Mesenchymal stem cell (in vitro differentiated cells and primary cell): ENCODE measurements at places on chromosomes 6 and 20.

DNA sequence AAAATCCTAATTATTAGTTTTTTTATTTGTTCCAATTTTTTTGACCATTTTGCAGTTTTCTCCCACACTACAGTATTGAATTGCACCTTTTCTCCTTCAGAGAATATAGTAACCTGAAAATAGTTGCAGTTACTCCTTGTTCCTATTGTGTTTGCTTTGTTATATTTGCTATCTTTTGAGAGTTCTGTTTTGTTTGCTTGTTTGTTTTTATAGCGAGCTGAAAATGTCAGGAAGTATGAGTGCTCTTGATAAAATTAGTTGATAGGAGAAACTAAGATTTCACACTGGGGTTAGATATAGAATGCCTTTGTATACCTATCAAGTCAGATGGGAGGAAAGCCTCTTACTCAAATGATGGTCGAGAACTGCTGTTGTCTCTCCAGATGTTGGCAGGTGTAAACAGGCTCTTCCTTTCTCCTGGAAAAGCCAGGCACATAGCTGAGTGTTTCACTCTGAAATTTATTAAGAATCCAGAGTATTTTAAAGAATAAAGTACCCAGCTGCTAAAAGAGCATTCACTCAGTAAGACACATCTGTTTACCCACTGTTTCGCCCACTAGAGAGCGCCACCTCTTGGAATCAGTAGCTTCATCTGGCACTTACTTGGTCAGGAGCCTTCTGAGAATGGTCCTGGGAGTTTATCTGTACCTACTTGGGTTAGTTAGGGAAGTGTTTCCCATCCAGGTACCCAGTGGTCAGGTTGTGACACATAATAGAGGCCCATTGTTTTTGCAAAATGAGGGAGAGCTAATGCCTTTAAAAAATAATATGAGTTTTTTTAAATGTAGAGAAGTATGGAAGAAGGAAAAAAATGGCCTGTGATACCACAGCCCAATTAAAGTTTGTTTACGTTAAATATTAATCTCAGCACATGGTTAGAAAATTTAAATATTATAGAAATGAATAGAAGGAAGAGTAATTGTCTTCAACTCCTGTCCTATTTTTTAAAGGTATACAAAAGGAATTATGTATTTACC, 11.2 kb downstream of the NT5DC1 start:
- DNase-seq: peak; percentile 52
- H3K36me3 ChIP-seq: peaks cover 15% of the 10 kb centered on the region
- H3K4me1 ChIP-seq: peaks cover 4% of the 10 kb centered on the region
- H3K27ac ChIP-seq: no peak overlapping the region
- H3K27me3 ChIP-seq: no peaks in the 10 kb centered on the region

- H3K27ac ChIP-seq: no peak overlapping the region
Measured at GRCh38 chr6:139003751-139004150, 15.7 kb upstream of the REPS1 start.

GRCh38 chr6:64672651-64673050, 1034.4 kb downstream of the EYS start:
- H3K4me3 ChIP-seq: no peak overlapping the region
- no peaks in the 10 kb centered on the region for H3K27me3 ChIP-seq
- H3K36me3 ChIP-seq: no peaks in the 10 kb centered on the region
- H3K4me1 ChIP-seq: no peaks in the 10 kb centered on the region

DNA sequence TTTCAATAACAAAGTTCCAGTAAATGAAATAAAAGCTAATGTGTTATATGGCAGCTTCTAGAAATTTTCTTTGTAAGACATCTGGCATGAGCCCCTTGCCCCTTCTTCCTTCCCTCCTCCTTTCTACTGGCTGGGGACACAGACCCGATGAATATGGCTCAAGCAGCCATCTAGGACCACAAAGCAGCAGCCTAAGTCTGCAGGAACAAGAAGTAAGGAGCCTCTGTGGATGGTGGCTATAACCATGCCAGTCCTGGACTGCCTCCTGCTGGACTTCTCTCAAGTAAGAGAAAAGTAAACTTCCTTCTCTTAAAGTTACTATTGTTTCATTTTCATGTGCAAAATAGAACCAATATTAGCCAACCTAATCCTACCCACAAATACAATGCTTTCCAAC, 114.9 kb upstream of the DST start:
- H3K36me3 ChIP-seq: peaks cover 7% of the 10 kb centered on the region
- H3K27me3 ChIP-seq: no peaks in the 10 kb centered on the region
- H3K4me3 ChIP-seq: no peak overlapping the region
- DNase-seq: peak; percentile 80
- peaks cover 16% of the 10 kb centered on the region for H3K4me1 ChIP-seq
- no peak overlapping the region for H3K27ac ChIP-seq

DNA sequence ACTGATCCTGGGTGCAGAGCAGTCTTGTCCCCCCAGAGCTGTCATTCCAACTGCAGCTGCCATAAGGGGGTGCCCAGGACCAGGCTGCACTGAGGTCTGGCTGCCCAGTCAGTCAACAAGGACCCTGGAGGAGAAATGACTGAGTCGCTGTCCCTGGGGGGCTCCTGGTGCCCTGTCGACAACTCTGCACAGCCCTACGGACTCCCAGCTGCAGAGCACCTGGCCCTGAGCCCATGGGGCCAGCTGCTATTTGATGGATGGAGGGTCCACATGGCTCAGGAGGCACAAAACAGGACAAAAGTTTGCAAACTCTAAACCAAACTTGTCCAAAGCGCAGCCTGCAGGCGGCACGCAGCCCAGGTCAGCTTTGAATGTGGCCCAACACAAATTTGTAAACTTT, 46.3 kb upstream of the RPS6KA2 start:
- no peaks in the 10 kb centered on the region for H3K36me3 ChIP-seq
- H3K4me3 ChIP-seq: no peak overlapping the region
- no peak for DNase-seq
- H3K4me1 ChIP-seq: no peaks in the 10 kb centered on the region

DNA sequence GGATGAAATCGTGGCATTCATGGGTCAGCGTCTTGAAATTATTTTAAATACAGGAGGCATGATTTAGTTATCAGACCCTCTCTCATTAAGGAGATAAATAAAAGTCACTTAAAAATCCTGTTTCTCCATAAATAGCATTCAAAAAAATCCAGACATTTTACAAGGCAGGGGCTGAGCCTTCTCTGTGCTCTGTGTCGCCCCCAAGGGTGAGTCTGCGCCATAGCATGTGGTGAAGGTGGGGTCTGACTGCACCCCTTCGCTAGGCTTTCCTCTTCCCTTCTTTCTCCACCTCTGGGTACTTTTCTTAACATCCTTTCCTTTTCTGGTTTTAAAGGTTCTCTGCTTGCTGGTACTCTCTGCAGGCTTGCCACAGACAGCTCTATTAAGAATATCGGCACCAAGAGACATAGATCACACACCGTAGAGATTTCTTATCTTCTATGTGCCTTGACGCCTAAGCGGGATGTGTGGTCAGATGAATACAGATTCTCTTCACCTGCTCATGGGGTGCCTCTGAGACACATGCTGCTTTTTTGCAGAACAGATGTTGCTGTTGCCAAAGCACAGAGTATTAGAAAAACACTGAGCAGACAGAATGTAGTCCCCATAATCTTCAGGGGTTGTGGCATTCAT, 20.1 kb upstream of the FAM209A start:
- peaks cover 37% of the 10 kb centered on the region for H3K36me3 ChIP-seq
- DNase-seq: peak; percentile 6
- H3K4me1 ChIP-seq: no peaks in the 10 kb centered on the region
- no peak overlapping the region for H3K4me3 ChIP-seq
- H3K27ac ChIP-seq: no peak overlapping the region

GRCh38 chr20:7667194-7667593, 273.1 kb downstream of the HAO1 start:
- no peaks in the 10 kb centered on the region for H3K27me3 ChIP-seq
- no peak for DNase-seq
- H3K27ac ChIP-seq: no peak overlapping the region
- no peaks in the 10 kb centered on the region for H3K4me1 ChIP-seq
- no peak overlapping the region for H3K4me3 ChIP-seq
- H3K36me3 ChIP-seq: no peaks in the 10 kb centered on the region

DNA sequence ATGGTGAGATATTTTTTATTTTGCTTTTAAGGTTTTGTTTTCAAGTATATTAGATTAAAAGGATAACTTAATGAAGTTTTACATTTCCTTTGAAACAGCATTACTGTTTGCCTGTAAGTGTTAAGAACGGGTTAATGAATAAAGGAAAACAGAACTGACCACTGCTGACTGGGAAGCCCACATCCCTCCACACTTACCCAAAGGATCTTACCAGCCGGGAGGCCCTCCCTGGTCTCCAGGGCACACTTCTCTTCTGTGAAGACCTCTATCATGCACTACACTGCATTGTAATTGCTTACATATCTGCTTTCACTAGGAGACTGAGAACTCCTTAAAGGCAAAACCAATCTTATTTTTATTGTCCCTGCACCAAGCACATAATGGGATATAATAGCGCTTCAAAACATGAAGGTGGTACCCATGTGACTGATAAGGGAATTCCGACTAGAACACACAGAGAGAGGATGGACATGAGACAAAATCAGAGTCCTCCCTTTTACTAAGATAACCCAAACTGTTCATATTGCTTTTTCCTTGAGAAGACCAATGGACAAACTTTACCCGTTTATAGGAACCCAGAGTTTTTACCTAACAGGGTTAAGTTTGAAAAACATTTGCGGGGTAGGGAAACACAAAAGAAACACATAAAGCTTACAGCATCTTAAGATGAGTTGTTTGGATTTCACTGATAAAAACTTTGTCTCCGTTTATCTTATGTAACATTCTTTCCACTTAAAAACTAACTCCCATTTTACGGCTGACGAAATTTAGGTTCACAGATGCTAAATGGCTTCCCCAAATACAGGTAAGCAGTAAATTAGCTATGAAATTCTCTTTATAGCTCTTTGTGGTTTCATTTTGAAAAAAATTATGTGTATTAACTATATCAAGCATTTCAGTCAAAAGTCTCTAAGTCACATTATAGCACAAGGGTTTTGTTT, 8.7 kb downstream of the EZR start:
- no peaks in the 10 kb centered on the region for H3K27me3 ChIP-seq
- DNase-seq: no peak
- peaks cover 35% of the 10 kb centered on the region for H3K4me1 ChIP-seq
- H3K27ac ChIP-seq: no peak overlapping the region
- H3K36me3 ChIP-seq: peaks cover 13% of the 10 kb centered on the region

GRCh38 chr6:38701551-38701950, 1.4 kb downstream of the GLO1 start:
- H3K27me3 ChIP-seq: peaks cover 5% of the 10 kb centered on the region
- peak overlapping the region; percentile 40 for H3K4me3 ChIP-seq
- H3K36me3 ChIP-seq: peaks cover 9% of the 10 kb centered on the region
- peak; percentile 15 for DNase-seq

GRCh38 chr6:18507018-18507415, 119.9 kb downstream of the RNF144B start:
- H3K36me3 ChIP-seq: no peaks in the 10 kb centered on the region
- no peak overlapping the region for H3K27ac ChIP-seq
- H3K27me3 ChIP-seq: no peaks in the 10 kb centered on the region

- DNase-seq: no peak
- H3K36me3 ChIP-seq: peaks cover 78% of the 10 kb centered on the region
Measured at GRCh38 chr20:36525620-36526365, 15.5 kb upstream of the MYL9 start.

- H3K27ac ChIP-seq: no peak overlapping the region
- H3K27me3 ChIP-seq: no peaks in the 10 kb centered on the region
- no peak for DNase-seq
- H3K4me1 ChIP-seq: peaks cover 3% of the 10 kb centered on the region
- no peak overlapping the region for H3K4me3 ChIP-seq
Measured at GRCh38 chr6:169312658-169313346, 59.2 kb upstream of the THBS2 start.

GRCh38 chr20:46088409-46089166, 1.2 kb downstream of the NCOA5 start:
- H3K4me3 ChIP-seq: peak overlapping the region; percentile 93
- no peaks in the 10 kb centered on the region for H3K36me3 ChIP-seq
- H3K27me3 ChIP-seq: no peaks in the 10 kb centered on the region
- peaks cover 9% of the 10 kb centered on the region for H3K4me1 ChIP-seq
- peak overlapping the region; percentile 33 for H3K27ac ChIP-seq

DNA sequence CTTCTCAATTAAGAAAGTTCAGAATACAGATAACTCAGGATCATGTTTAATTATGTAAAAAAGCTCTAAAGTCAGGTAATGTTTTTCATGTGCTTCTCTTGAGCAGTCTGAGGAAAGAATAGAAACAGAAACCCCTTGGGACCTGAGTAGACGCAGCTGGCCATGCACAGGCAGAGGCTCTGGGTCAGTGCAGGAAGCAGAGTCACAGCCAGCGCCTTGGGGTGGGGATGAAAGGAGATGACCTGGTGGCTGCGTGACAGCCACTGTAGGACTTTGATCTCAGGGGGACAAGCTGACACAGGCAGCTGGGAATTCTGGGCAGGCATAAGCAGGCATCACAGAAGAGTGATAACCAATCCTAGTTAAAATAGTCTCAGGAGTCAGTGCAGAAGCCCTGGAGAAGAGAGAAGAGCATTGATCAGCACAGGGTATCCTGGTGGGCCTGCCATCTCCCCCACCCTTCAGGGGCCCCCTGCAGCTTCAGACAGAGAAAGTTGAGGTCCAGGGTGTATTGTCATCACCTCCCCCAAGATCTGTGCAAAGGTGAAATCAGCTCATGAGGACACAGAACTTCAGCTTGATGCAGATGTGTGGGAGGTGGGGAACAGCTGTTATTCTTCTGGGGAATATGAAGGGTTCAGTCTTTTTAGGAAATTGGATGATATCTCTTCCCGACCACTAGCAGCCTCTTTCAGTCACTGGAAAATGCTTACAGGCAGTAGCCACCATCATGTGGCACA, 6.4 kb downstream of the HLA-DQB1 start:
- H3K27ac ChIP-seq: no peak overlapping the region
- peaks cover 4% of the 10 kb centered on the region for H3K27me3 ChIP-seq
- no peaks in the 10 kb centered on the region for H3K36me3 ChIP-seq
- no peaks in the 10 kb centered on the region for H3K4me1 ChIP-seq
- H3K4me3 ChIP-seq: no peak overlapping the region
- no peak for DNase-seq

DNA sequence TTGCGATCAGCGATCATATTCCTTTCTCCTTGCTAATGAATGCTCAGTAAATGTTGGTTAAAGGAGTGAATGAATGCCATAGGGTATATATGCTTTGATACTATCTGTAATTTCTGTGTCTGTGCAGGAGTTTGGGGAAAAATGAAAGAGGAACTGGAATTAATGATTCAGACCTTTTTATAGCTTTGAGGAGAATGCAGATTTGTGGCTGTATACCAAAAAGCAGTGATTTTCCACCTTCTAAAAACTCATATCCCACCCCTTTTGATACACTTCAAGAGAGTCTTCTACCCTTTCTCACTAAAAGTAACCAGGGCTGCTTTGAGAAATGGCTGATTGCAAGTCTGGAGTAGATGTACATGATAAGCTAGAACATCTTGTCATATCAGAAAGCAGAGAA, 26.6 kb upstream of the SUMO4 start:
- H3K27ac ChIP-seq: no peak overlapping the region
- H3K4me3 ChIP-seq: no peak overlapping the region

GRCh38 chr6:11404081-11404480, 133.5 kb upstream of the TMEM170B start:
- H3K36me3 ChIP-seq: no peaks in the 10 kb centered on the region
- no peak overlapping the region for H3K27ac ChIP-seq
- peaks cover 2% of the 10 kb centered on the region for H3K4me1 ChIP-seq
- H3K4me3 ChIP-seq: no peak overlapping the region
